HAP-1 (cell line): ENCODE measurements at places on chromosomes 7 and 10.

DNA sequence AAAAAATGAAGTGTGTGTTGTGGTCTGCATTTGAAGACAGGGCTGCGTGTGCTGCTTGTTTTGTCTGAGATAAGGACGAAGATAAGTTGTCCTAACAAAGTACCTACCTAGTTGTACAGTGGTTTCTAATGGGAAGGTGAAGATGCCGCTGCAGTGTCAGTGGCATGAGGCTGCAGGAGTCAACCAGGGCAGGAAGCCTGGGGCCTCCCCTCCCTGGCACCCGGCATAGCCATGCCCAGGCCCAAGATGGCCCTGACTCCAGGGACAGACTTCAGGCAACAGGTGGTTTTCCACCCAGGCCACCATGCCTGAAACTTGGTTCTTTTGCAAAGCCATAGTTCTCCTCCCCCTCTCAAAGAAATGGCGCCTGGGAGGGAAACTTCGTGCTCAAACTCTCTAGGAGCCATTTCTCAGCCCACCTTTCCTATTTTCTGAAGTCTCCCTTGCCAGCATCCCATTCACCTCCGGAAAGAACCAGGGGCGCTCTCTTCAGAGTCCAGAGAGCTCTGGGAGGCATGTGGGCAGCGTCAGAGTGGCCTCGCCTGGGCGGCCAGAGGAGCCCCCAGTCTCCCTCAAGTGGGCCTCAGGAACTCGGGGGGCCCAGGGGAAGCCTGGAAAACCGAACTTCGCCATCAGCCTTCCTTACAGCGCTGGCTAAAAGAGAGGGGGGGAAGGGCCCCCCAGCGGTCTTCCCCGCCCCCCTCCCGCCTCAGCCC lies 2.1 kb upstream of the KAT6B start:
- no peak for DNase-seq

DNA sequence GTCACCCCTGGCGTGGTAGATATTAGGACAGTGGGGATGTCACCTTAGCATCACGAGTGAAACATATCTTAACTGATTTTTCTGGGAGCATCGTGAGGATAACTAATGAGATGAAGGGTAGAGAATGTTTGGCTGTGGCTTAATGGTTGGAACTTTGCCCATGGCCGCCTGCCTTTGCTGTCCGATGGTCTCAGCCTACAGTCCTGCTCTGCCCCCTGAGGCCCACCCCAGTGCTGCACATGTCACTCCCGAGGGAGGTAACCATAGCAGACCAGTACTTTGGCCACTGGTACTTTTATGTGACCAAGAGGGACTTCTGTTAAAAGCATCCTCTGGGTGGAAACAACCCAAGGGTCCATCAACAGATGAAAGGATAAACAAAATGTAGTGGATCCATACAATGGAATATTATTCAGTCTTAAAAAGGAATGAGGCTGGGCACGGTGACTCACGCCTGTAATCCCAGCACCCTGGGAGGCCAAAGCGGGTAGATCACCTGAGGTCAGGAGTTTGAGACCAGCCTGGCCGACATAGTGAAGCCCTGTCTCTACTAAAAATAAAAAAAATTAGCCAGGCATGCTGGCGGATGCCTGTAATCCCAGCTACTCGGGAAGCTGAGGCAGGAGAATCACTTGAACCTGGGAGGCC lies 58.4 kb downstream of the TACR2 start:
- DNase-seq, result no peak

DNA sequence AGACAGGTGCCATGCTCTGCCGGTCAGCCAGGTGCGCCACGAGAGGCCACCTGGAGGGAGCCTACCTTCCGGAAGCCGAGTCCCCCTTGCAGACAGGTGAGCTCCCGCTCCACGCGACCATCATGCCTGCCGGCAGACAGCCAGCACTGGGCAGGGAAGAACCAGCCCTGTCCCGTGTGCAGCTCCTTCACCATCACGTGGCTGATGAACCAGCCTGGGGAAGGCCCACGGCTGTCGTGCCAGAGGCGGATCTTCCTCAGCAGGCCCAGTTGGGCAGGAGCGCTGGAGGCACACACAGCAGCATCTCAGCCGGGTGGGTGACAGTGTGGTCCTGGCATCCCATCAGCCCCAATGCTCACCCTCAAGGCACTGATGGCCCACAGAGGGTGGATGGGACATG lies 108.9 kb downstream of the PKD1L1 start:
- no peak for DNase-seq

GRCh38 chr10:78543749-78544362 lies 510.2 kb downstream of the RPS24 start:
- no peak for DNase-seq

GRCh38 chr10:47021850-47022249 lies 110.6 kb downstream of the PTPN20 start:
- DNase-seq, result no peak

DNA sequence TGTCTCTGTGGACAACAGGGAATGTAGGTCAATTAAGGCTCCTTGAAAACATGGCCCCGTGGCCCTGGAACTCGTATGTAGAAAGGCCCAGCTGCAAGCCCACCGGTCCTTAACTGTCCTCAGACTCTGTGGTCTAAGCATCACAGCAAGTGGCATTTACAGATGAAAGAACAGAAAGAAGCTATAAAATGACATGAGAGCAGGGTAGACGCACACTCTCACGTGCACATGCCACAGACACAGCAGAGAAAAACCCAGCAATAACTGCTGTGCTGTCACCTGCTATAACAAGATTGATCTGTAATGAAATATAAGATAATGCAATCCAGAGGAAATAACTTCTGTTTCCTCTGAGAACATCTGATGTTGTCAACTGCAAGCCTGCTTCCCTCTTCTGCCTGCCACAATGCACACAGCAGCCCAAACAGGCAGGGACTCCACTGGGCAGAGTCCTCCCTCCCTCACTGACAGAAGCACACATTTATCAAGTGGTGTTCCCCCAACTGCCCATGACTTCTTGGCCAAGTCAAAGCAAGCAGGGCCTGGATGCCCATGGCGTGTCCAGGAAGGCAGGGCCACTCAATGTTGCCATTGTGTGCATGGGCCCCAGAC lies 63.9 kb downstream of the GFRA1 start:
- no peak for DNase-seq

- DNase-seq, result no peak
These were observed 48.9 kb downstream of the OGDH start for GRCh38 chr7:44655341-44655740.

DNA sequence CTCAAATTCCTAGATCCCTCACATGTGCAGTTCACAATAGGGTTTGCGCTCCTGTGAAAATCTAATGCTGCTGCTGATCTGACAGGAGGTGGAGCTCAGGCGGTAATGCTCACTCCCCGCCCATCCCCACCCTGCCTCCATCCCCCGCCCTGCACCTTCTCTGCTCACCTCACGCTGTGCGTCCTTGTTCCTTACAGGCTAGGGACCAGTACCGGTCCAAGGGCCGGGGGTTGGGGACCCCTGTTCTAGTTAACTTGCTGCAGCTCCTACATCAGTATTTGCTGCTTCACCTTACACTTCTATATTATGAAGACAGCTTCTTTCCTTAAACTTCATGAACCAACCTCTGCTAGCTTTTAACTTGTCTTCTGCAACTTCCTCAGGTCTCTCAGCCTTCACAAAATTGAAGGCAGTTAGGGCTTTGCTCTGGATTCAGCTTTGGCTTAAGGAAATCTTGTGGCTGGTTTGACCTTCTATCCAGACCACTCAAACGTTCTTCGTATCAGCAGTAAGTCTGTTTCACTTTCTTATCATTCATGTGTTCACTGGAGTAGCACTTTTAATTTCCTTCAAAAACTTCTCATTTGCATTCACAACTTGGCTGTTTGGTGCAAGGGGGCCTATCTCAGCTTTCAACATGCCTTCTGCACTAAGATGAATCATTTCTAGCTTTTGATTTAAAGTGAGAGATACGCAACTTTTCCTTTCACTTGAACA lies 1.7 kb upstream of the TNKS2 start:
- DNase-seq, result no peak

DNA sequence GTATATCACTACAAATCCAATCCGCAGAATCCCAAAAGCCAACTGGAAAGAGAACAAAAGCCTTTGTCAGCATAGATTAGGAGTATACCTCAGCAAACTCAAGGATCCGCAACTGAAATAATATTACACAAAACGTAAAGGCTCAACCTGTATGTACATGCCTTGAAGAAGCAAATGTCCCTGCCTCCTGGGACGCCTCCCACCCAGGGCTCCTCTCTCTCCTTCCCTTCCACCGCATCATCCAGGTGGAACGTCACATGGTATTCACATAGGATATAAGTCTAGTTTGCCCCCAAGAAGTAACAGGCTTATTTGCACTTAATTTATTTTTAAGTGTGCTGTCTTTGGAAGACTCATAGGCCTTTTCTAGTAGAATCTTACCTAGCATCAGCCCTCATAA lies 13.4 kb downstream of the SLC26A3 start:
- DNase-seq, result no peak
